ENCODE measurements at places on chromosomes 5 and 9.

DNA sequence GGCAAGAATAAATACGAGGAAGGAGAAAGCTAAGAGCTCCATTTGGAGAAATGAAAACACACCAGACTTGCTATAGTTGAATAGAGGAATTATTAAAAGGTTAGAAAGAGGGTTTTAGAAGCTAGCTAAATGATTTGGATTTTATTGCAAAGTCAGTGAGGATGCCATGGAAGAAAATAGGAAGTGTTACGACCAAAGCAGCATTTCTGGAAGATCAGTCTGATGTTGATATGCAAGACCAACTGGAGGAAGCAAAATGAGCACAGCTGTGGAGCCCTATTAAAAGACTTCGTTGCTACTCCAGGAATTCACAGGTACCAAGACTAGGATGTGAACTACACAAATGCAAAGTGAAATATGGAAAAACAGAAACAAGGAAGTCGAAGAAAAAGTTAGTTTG is 2.1 kb downstream of the DHX29 start:
- DNase-seq, result no peak

DNA sequence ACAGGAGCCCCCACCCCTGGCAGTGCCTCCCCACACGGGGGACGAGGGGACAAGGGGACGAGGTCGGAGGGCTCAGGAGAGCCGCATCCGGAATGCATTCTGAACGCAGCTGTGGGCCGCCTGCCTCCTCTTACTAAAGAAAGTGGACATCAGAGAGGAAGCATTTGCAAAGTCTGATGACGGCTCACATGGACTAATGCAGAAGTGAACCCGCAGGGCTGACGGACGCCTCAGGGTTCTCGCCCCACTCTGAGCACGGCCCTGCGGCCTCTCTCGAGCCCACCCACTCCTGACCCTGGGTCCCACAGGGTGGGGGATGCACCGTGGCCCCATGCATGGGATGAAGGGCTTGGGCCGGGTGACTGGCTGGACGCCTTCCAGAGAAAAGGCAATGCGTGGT is 5.9 kb downstream of the LPCAT1 start:
- DNase-seq, result no peak

DNA sequence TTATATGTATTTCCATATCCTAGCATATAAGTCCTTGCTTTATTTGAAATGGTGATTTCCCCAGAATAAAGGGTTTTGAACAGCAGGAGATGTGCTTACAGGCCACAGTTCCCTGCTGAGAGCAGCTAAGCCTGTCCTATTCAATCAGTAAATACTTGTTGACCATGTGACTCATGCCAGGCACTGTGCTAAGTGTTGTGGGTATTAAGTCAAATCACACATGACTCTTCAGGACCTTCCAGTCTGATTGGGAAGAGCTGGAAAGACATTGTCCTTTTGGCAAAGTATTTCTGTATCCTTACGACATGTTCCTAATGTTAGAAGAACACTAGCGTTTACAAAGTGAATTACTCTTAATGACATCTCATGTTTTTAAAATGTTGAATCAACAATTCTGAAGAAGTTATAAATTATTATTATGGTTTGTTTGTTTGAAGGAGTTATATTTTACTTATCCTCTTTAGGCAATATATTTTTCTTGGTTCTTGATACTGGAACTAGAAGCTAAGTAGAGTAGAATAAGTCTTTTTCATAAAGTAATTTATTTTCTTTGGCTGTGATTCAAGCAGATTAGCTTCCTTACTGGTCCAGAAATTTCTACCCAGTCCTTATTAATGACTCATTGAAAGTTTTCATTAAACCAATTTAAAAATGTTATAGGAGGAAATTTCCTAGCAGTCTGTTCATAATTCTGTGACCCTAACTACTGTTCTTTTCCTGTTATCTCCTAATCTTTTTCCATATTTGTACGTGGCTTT is 82.1 kb downstream of the GAPVD1 start:
- no peak for DNase-seq

DNA sequence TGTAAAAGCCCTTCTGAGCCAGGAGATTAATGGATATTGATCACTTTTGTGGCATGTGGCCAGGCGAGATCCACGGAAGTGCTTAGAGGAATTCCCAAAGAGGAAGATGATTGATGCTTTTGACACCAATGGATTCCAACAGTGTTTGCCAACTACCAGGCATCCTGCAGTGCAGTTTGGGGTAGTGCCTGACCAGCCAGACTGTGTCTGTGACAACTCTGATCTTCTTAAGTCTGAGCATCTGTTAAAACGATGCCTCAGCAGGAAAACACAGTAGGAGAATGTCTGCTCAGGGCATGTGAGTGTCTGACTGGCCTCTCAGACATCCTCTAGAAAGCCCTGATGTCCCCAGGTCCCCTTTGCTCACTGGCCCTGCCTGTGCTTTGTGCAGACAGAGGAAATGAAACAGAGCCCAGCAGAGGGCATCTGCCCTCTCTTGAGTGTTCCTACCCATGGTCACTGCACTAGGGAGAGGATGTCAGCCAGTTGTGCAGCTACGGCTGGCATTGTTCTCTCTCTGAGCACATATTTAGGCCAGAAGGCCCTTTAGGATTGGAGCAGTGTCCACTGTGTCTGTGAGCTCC is 57.0 kb downstream of the TRPC7 start:
- DNase-seq, result no peak

DNA sequence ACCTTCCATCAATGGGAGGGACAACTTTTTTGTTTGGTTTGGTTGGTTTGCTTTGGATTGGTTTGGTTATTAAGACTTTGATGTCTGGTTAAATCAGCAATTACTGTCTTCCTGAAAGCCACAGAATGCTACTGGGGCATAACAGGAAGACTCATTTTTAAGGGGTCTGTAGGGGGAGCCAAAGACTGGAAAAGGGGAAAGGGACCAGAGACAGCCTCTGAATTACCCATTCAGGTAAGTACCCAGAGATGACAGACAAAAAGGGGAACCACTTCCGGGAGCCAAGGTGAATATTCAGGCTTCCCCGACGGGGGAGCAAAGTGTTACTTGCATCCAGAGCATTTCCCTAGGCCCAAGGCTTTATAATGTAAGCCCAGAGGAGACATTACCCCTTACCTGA is 4.6 kb upstream of the FEM1C start:
- DNase-seq, result no peak

GRCh38 chr9:107952773-107953172 is 463.2 kb upstream of the KLF4 start:
- DNase-seq, result no peak

DNA sequence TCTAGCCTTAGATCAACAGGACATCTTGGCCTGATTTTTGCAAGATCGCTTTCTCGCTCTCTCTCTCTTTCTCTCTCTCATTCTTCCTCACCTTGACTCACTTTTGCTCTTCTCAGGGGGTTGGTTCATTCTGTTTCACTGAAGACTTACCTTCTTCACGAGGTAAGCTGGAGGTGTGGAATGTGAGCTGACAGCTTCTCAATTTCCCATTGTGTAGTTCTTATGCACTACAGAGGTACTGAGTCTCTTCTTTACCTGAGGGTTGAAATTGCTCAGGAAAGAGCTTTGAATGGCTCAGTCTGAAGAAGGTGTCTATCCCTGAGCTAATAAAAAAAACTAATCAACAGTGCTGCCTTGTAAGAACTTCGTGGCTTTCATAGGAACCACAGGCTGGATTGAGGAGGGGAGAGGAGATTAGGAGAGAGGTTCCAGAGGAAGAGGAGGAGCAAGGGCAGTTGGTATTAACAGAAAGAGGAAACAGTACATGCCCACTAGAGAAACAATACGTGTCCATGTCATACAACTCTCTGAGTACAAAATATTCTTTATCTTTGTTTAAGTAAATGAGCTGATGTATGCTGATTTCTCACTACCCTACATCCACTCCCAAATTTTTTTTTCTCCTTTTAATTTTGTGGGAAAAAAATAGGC is 192.2 kb downstream of the TMEM167A start:
- DNase-seq, result no peak

DNA sequence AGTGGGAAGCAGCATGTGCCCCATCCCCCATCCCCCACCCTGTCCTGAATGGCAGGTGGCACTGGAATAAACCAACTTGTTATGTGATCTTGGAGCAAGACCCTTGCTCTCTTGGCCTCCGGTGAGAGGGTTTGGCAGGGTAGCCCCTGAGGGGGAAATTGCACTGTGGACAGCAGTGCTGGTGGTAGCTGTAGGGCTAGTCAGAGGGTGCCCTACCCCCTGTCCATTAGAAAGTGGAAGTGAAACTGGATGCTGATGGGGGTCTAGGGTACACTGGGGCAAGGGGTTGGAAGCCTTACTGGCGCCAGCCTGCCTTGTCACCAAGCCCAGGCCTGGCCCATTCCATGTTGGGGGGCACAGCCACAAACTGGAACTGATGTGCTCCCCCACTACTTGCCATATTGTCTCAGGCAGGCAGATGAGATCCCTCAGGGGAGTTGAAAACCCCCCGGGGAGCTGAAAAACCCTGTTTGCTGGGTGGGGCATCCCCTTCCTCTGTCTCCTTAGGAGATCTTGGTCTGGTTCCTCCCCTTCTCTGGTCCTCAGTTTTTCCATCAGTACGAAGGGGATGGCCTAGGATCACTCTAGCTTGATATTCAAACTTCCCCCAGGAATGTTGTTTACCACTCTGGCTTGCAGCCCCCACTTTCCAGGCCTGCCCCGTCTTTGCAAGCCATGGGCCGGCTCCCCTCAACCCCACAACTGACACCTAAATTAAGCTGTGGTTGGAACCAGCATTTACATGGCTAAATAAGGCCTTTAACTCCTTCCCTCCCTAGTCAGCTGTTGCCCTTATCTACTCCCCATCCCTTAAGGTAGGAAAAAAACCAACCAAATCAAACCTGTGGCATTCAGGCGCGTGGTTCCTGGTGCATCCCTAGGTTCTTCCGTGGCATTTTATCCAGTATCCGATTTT is 14.4 kb upstream of the SYNPO start:
- DNase-seq, result no peak

- DNase-seq, result no peak
These were observed 1398.7 kb downstream of the PTPRD start for GRCh38 chr9:9214066-9214465.

GRCh38 chr5:98292496-98292895 is 481.0 kb upstream of the RGMB start:
- DNase-seq, result no peak

DNA sequence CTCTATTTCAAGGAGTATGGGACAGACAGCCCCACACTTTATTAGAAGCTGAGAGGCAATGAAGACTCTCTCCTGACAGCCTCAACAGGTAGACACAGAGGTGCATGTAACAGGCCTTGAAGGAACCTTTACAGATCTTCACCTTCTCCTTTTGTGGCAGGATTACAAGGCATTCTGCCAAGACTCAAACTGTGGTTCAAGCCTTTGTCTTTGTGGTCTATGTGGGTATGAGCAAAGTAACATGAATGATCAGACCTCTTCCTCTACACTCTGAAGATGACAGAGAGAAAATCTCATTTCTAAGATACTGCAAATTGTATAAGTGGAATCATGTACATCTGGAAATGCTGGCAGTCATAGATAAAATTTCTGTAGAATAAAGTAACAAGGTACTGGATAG is 346.9 kb downstream of the CDH9 start:
- DNase-seq, result no peak

- no peak for DNase-seq
These were observed 200.8 kb downstream of the CHSY3 start for GRCh38 chr5:130104895-130105688.
